ENCODE measurements at places on chromosomes 1 and 21.
A peak's percentile ranks its signal among the peaks of the same experiment; 100 is the strongest.

- no peak for DNase-seq
Measured at GRCh38 chr1:76473591-76473990, 393.7 kb upstream of the ST6GALNAC5 start.

DNA sequence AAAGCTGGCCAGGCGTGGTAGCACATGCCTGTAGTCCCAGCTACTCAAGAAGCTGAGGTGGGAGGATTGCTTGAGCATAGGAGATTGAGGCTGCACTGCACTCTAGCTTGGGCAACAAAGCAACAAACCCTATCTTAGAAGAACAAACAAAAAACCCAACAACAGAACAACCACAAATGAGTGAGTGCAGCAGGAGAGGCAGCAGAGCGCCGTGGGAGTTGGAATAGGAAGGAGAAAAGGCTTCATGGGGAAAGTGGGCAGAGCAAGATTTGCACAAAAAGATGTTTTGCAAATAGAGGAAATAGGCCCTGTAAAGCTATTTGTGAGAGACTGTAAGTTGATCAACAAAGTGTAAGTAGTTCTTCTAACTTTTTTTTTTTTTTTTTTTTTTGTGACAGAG lies 19.6 kb downstream of the SMAP2 start:
- DNase-seq: no peak

GRCh38 chr1:93740601-93741031 lies 59.0 kb upstream of the BCAR3 start:
- DNase-seq: no peak

DNA sequence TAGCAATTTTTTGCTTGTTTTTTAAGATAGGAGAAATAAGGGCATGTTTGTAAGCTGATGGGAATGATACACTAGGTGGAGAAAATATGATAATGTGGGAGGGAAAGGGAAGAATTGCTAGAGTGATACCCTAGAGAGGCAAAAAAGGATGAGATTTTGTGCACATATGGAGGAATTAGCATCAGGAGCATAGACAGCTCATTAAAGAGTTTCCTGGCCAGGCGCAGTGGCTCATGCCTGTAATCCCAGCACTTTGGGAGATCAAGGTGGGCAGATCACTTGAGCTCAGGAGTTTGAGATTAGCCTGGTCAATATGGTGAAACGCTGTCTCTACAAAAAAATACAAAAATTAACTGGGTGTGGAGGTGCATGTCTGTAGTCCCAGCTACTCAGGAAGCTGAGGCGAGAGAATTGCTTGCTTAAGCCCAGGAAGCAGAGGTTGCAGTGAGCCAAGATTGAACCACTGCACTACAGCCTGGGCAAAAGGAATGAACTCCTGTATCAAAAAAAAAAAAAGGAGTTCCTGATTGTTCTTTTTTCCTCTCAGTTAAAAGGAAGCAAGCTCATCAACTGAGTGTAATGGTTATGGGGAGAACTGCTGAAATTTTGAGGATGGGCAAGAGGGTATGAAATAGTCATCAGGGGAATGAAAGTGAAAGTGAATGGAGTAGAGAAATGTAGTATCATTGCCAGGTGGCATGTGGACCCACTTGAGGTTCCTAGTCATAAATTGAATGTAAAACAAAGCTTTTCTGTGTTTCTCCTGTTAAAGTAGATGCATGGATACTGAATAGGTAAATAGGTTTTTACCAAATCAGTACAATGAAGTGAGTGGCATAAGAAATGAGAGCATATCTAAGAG lies 35.5 kb downstream of the SH3GLB1 start:
- no peak for DNase-seq

GRCh38 chr1:197464044-197464443 lies 196.0 kb downstream of the CRB1 start:
- DNase-seq: no peak

DNA sequence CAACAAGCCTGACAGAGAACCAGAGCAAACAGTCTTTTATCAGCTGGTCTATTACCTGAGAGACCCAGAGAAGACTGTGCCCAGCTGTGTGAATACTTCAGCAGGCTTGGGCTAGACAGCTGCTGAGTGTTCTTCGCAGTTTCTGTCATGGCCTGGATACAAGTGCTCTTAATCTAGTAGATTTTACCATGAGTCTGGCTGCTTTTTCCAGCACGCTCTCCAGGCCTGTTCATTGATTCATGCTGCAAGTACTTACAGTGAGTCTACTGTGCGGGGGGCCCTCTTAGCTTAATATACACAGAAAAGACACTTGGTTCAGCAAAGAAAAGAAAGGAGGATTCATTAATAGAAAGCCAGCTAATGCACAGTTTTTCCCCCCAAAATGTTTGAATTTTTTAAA lies 48.5 kb downstream of the RGS7 start:
- no peak for DNase-seq

DNA sequence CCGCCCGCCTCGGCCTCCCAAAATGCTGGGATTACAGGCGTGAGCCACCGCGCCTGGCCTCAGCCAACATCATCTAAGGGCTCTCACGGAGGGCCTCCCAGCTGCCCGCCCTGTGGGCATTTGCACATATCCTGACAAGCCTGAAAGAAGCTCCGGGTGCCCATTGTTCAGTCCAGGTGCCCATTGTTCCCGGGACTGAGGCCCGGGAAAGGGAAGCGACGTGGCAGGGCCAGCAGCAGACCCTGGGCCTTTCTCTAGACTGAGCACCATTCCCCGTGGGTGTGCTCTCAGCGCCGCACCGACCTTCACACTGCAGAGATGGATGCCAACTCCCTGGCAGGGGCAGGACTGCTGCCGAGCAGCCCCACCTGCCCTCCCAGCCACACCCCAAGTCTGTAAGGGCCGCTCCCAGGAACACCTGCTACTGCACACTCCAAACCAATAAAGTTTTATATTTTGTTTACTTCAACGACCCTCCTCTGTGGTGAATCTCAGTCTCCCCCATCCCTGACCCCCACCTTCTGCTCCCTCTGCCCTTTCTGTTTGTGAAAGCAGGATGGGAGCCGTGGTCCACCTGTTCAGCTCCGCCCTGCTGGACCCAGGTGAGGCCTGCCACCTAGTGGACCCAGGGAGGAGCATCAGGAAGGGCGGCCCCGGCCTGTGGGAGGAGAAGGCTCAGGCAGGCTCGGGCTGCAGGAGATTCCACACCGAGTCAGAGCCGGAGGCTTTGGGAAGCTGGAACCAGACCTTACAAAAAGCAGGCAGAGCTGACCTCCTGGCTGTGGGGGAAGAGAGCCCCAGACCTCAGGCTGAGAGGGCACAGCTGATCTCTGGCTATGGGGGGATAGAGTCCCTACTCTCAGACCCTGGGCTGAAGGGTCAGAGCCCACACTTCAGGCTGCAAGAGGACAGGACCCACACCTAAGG lies 1.1 kb upstream of the TMEM82 start:
- peak; percentile 91 for DNase-seq

DNA sequence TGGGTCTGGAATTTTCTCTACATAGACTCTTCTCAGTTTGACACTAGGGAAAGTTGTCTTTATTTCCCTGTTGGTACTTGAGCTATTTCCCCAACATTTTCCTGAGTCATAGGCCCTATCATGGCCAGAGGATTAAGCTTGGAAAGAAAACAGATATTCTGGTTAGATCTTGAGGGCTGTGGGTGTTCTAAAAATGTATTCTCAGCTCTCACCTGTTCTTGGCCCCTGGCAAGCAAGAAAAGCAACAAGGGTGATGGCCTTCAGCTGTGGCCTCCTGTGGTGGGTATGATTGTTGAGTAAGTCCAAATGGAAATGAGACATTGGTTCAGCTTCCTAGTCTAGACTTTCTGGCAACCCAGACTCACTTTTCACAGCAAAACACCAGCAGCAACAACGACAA lies 17.4 kb upstream of the LCE3A start:
- DNase-seq: no peak

DNA sequence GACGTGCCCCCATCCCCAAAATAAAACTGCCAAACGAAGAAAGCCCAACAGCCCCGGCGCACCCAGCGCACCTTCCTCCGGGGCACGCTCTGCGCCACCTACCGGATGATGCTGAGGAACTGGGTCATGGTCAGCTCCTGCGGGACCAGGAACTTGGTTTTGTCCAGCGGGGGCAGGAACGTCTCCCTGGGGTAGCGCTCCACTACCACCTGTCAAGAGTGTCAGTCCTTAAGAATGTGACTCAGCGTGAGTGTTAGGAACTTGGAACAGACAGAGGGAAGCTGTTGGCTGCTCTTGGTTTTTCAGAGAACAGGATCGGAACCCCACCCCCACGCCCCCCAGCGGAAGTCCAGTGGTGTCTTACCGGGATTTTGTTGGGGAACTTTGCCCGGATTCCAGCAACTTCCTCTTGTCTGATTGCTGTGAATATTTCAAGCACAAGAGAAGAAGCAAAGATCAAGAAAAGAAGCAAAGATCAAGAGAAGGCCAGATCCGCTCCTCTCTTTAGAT lies 431 bp downstream of the MAP1LC3C start:
- no peak for DNase-seq

DNA sequence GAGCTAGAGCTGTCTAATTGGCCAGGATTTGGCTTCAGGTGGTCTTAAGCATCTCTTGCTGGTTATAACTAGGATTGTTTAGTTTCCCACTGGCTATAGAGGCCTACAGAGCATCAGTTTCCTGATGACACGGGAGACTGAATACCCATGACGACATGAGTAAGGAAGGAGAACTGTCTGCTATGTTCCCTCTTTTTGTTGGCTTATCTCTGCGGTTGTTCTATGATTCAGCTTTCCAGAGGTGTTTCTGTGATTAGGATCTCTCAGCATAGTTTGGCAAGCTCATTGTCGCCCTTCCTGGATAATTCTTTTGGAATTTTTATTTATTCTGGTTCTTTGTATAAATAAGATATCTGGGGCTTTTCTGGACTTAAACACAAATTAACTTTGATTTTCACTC lies 163.4 kb downstream of the OLFM3 start:
- no peak for DNase-seq

DNA sequence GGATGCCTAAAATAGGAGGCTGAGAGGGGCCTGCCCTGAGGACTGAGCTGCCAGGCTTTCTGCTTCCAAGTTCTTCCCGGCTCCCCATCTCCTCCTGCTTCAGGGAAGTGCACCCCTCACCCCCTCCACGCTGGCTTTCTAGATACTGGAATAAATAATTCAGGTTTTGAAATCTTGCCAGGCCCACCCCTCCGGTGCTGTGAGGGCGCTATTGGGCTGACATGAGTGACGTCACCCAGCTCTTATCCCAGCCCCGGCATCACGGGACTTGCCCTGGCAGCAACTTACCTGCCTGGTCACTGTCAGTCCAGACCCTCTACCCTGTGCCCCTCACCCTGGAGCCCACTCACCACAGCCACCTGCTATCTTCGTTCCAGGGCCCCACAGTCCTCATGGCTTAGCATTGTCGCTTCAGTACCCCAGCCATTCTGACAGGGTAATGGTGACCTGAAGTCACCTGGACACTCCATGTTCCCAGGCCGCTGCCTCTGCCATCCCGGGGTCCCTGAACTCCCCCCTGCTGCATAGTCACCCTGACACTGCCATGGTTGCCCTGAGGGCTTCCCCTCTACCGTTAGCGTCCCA lies 819 bp upstream of the GPR3 start:
- no peak for DNase-seq

GRCh38 chr1:53752281-53752680 lies 13.3 kb upstream of the GLIS1 start:
- DNase-seq: no peak

DNA sequence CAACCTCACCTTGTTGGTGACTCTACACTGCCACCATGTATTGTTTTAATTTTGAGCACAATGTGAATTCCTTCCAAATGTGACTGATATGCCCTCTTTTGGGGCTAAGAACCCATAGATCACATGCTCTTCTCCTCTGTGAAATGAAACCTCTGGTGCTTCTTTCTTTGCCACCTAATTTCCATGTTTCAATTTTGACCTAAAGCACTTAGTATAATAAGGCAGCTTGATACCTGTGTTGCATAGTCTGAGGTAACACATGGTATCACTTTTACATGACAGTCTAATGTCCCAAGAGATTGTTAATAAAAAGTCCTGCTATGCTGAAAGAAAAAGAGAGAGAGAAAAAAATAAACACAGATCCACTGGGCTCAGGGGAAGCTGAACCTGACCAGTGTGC lies 24.2 kb downstream of the CLEC20A start:
- DNase-seq: no peak

GRCh38 chr21:42570841-42571387 lies 57.3 kb downstream of the SLC37A1 start:
- DNase-seq: no peak

GRCh38 chr1:19477284-19478249 lies 7.8 kb downstream of the CAPZB start:
- no peak for DNase-seq

DNA sequence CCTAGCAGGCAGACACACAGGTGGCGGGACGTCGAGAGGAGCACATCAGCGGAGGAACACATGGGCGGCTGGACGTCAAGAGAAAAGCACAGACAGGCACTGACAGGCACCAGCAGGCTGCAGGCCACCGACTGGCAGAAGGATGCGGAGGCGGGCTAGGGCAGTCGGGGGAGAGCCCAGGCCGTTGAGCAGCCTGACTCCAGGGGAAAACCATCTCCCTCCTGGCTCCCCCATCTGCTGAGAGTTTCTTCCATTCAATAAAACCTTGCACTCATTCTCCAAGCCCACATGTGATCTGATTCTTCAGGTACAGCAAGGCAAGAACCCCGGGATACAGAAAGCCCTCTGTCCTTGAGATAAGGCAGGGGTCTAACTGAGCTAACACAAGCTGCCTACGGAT lies 25.5 kb downstream of the B3GALT5 start:
- no peak for DNase-seq

- no peak for DNase-seq
Measured at GRCh38 chr1:61797045-61797755, 54.9 kb downstream of the PATJ start.

- DNase-seq: no peak
Measured at GRCh38 chr21:28738882-28739281, 253.8 kb downstream of the LTN1 start.

- peak; percentile 53 for DNase-seq
Measured at GRCh38 chr1:39508857-39509305, 17.4 kb downstream of the BMP8A start.

- no peak for DNase-seq
Measured at GRCh38 chr1:10625554-10625953, 150.8 kb downstream of the PEX14 start.

DNA sequence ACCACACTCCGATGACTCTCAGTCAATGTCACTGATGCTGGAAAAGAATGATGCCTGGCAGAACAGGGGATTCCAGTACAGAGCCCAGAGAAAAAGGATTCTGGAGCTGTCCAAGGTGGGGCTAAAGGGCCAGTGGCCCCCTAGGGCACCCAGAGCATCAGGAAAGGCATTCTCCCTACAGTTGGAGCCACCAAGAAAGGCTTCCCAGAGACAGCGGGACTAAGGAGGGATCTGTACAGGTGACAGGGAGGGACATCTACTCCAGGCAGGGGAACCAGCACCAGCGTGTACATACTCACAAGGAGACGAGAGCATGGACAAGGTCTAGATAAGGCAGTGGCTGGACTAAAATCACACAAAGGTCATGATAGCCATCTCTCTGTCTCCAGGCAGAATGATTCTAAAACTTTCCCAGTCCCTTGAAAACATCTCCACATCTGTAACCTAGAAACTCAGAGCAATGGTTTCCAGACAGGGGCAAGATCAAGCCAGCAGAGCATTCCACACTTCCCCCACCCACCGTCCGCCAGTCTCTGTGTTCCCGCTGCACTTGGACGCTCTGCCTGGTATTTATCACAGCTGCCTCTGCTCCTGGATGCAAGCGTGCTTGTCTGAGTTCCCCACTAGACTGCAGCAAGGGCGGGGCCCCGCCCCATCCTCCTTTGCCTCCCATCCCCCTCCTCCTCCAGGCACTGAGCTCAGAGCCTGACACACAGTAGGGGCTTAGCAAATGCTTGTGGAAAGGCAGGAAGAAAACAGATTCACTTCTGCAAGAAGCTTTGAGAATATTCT lies 111.6 kb upstream of the ZC3H12A start:
- DNase-seq: no peak

- DNase-seq: no peak
Measured at GRCh38 chr1:116693759-116694480, 26.4 kb upstream of the IGSF3 start.
